ENCODE measurements at places on chromosomes 12 and 14. TPM values are rescaled to one million over a fixed set of nuclear protein-coding genes. Genes with fewer than 3 reads are reported as not detected.

Gene KRT3
- not detected for total RNA-seq

- DNase-seq, result no peak
Observed at GRCh38 chr12:93373961-93374656, 3.6 kb upstream of the NUDT4 start.

GRCh38 chr14:50410921-50411320 is 14.2 kb upstream of the CDKL1 start:
- no peak for DNase-seq

DNA sequence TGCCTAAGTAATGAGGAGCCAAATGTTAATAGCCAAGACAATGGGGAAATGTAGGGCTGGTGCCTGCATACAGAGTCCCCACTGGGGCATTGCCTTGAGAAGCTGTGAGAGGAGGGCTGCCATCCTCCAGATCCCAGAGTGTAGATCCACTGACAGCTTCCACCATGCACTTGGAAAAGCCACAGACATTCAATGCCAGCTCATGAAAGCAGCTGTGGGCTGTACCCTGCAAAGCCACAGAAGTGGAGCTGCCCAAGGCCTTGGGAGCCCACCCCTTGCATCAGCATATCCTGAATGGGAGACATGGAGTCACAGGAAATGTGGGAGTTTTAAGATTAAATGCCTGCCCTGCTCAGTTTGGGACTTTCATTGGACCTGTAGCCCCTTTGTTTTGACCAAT is 244.7 kb downstream of the BTG1 start:
- no peak for DNase-seq

- DNase-seq, result no peak
Observed at GRCh38 chr14:22981876-22982476, 375 bp downstream of the AJUBA start.

All from foreskin keratinocyte (primary cell).